ENCODE measurements at places on chromosomes 4 and X.

- no peak for DNase-seq
These were observed 18.0 kb downstream of the ETDC start for GRCh38 chrX:135327299-135327698.

GRCh38 chr4:61199873-61200186 is 296 bp upstream of the ADGRL3 start:
- no peak for DNase-seq

GRCh38 chr4:185171373-185172071 is 28.5 kb downstream of the SLC25A4 start:
- DNase-seq = no peak

GRCh38 chrX:42398967-42399631 is 378.9 kb downstream of the PPP1R2C start:
- DNase-seq = no peak

DNA sequence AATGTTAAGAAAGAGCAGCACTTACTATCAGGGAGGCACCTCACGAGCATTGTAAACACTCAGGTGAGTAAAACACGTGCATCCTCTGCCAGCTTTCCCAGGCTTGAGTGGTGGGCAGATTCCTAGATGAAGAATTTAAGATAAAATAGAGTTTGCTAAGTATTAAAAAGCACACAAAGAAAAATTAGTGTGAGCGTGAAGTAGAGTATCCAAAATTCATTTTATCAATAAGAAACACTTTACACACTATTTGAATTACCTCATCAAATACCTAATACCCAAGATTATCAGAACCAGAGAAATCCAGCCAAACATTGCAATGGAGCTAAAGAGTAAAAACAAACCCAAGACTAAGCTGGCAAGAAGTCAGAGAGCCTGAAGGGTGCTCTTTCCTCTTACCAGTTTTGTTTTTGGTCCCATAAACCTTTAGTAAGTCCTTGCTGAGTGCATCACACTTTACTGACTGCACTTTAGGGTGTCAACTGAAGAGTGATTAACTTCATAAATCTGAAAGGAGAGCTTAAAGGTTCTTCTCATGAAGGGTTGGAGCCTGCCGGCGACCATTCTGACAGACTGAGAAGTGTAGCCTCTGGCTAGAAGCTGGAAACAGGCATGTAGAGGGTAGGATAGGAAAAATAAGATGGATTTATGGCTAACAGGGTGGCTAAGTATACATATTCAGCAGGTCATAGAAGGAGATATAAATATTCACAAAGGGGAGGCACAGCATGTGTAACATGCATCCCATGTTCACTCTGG is 151.1 kb downstream of the SLC7A11 start:
- no peak for DNase-seq

DNA sequence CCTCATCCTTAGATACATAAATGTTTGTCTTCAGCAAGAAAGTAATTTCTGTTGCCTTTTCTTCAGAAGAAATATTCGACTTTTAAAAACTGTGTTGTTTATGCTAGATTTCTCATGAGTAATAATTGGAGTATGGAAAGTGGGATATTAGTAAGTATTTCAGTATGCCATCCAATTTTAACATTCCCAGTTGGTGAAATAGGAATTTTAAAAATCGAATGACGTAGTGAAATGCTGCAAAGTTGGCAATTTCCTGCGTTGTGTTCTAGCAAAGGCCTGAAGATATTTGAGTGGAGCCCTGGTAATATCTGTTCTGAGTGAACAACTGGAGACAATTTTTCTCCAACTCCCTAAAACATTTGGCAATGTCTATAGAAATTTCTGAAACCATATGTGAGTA is 190.1 kb downstream of the ZNF330 start:
- no peak for DNase-seq

DNA sequence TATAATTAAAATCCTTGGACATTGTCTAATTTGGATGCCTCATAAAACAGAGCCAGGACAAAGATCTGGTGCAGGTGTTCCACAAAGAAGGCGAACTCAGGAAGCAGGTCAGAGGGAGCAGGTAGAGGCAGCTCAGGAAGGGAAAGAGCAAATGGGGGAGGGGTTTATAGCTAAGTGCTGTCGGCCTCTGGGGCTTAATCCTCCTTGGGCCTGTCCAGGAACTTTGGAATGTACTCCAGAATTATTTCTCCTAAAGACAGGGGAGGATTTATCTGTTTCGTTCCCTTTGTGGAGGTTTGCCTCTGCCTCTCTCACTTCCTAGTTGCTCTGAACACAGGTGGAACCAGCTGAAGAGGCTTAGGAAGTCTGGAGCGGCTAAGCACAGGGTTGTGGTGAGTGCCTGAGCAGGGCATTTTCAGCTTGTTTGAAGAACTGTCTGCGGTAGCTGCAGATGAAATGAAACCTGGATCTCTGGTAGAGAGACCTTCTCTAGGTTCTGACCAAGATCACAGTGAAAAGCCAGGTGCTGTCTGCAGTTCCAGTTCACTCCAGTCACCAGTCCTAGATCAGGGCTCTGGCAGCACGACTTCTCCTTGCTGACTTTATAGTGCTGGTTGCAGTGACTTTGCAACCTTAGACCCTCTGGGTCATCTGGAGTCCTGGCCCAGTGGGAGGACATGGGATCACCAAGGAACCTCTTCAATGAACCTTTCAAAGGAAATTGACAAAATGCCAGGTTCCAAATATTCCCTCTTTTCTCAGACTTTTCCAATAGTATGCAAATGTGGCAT is 519.2 kb downstream of the PCDH10 start:
- no peak for DNase-seq

All from tibial nerve (tissue), 4 donors.